Aorta (tissue), 5 donors: ENCODE measurements at places on chromosomes 6 and 20.

- no peak for DNase-seq
These were observed 3.5 kb upstream of the MOCS1 start for GRCh38 chr6:39937686-39938333.

DNA sequence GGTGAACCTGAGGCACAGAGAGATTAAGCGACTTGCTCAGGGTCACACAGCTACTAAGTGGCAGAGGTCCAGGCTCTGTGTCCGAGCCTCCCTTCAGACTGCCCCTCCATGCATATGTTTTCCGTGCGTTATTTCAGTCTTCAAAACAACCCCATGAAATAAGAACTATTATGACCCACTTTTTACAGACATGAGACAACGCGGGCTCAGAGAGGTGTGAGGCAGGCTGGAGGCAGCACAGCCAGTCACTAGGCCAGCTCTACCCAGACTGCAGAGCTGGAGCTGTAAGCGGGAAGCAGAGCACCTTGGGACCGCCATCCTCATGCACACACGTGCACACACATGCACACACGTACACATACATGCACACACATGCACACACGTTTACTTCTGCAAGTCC is 62.3 kb downstream of the PSMG4 start:
- DNase-seq = no peak

DNA sequence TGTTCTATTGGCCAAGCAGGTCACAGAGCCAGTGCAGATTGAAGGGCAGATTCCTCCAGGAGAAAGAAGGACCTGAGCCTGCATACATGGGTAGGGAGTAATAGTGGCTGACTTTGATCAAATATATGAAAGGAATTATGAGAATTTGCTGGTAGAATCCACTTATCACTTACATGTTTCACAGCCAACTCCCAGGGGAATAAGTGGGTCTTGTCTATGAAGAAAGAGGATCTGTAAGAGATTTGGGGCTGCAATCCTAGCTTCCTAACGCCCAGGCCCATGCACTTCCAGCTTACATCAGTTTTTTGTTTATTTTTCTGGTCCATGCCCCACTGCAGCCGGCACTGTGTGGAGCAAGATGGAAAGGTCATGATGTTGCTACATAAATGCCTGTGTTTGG is 107.9 kb upstream of the SYNDIG1 start:
- DNase-seq = no peak

GRCh38 chr6:69005199-69005598 is 370.1 kb downstream of the ADGRB3 start:
- DNase-seq = no peak

DNA sequence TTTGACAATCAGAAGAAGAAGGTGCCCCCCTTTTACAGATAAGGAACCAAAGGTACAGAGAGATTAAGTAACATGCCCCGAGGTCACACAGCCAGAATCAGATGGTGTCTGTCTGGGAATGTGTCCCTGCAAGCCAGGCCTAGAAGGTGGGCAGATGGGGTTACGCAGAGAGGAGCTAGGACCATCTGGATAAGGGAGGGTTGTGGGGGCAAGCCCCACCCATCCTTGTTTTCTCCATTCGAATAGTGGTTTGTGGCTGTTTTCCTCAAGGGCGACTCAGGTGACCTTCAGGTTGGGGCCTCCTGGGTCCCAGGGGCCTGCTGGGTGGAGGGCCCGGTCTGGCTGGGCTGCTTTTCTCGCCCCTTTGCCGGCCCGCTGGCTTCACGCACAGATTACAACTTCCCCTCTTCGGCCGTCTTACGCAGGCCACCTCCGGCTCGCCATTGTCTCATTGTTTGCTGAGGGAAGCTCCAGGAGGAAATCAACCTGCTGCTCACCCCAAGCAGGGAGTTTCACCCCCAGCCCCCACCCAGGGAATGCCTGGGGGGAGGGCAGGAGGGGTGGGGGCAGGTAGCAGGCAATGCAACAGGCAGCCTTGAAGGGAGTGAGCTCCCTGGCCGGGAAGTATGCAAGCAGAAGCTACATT is 30.8 kb upstream of the CSNK2A1 start:
- no peak for DNase-seq

DNA sequence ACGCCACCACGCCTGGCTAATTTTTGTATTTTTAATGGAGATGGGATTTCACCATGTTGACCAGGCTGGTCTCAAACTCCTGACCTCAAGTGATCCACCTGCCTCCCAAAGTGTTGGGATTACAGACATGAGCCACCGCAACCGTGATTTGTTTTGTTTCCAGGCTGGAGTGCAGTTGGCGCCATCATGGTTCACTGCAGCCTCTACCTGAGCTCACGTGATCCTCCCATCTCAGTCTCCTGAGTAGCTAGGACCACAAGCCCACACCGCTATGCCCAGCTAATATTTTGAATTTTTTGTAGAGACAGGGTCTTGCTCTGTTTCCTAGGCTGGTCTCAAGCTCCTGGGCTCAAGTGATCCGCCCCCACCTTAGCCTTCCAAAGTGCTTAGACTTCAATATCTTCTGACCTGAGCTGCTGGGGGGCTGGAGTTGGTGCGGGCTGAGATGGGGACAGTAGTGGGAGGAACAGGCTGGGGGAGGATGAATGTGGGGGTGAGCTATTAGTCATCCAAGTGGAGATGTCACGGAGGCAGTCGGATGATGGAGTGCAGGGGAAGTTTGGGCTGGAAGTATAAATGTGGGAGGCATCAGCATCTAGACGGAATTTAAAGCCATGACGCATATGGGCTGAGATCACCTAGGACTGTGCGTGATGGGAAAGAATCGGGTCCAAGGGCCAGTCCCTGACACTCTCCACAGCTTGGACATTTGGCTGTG is 23.1 kb upstream of the ZMYND8 start:
- no peak for DNase-seq

DNA sequence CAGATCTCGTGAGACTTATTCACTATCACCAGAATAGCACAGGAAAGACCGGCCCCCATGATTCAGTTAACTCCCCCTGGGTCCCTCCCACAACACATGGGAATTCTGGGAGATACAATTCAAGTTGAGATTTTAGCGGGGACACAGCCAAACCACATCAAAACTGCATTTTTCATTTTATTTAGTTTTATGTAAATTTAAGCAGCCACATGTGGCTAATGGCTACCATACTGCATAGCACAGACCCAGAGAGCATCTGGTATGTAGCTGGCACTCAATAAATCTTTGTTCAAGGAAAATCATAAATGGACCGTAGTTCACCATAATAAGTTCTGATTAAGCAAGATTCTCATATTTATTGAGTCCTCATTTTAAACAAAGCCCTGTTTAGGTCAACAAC is 15.3 kb downstream of the GFOD1 start:
- no peak for DNase-seq

DNA sequence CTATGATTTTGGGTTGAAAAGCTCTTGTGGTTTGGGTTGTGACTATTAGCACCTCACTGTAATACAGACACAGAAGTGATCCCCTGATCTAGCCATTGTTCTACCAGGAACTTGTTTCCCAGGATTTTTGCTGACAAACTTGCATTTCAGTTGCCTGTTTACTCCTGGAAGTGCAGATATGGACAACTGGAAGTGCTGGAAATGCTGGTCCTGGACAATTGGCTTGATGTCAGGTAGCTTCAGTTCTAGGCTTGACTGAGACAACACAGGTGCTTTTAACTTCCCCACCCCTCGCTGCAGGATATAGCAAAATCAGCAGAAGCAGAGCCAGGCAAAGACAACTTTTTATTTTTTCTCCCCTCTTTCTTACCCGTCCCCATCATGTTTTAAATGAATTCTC is 27.1 kb upstream of the FBXO30 start:
- DNase-seq = no peak

- no peak for DNase-seq
These were observed 114.2 kb upstream of the BEND6 start for GRCh38 chr6:56840467-56841380.

DNA sequence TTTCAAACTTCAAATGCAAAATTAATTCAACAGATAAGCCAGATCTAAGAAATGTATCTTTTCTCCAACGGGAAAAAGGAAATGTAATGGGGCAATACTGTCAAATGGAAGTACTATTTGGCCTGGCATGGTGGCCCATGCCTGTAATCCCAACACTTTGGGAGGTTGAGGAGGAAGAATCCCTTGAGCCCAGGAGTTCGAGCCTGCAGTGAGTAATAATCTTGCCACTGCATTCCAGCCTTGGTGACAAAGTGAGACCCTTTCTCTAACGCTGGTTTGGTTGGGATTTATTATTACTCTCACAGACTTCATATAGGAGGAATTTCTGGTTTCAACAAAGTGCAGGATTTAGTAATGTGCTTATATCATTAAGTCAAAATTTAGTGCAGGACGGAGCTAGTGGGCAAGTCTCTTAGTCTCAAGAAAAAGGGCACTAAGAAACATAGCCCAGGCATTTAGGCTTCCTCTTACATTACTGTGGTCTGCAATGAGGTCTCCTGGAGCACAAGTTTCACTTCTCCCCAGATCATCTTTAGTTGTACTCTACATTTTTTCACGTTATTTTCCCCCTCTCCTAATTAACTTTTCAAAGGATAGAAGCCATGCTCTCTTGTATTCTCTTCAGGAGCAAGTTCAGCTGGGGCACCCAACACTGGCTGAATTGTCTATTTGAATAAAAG is 23.1 kb downstream of the TRIM27 start:
- no peak for DNase-seq

DNA sequence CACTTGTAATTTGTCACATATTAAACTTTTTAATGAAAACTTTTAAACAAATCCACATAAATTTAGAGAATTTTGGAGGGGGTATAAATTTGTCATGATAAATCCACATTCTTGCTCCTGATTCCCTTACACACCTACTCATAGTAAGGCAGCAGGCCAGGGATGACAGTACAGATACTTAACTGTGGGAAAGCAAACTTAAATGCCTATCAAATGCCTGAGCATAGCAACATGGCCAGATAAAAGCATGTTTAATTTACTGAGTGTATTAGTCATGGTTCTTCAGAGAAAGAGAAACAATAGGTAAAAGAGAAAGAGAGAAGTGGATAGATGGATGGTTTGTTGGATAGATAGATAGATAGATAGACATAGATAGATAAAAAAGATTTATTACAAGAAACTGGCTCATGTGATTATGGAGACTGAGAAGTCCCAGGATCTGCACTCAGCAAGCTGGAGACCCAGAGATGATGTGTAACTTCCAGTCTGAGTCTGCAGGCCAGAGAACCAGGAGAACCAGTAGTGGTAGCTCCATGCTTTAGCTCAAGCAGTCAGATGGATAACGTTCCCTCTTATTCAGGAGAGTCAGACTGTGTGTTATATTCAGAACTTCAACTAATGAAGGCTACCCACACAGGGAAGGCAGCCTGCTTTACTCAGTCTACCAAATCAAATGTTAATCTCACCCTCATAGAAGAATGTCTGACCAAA is 15.9 kb upstream of the ADGRF1 start:
- DNase-seq = no peak

GRCh38 chr6:130625825-130626527 is 201.2 kb upstream of the SMLR1 start:
- no peak for DNase-seq

DNA sequence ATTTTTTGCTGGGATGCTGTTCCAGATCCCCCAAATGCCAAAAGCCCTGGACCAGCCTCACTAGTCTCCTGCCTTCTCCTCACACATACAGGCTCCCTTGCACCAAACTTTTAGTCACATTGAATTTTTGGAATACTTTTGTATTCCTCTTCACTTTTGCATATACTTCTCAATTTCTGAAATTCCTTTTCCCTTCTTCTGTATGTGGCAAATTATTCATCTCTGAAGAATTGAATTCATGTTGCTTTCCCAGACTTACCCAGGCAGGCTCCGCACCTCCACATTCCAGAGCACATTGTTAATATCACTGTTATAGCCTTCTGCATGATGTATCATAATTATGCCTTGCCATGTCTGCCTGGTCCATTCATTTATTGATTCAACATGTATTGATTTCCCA is 255.3 kb upstream of the POU3F2 start:
- no peak for DNase-seq

DNA sequence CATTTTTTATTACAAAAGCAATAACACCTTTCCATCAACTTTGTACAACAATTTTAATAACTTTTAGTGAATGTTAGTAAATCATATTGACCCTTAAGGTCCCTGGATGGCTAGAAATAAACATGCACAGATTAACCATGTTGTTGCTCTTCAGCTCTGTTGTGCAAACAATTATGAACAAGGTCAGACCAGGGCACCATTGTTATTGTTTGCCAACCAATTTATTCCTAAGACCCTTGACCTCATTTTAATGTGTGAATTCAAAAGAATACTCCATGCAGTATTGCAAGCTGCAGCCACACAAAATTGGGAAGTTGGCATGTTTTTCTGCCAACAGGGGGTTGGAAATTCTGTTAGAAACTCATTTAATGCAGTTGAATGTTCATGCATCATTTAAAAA is 426.6 kb upstream of the MAP3K7 start:
- no peak for DNase-seq

- DNase-seq = no peak
These were observed 460.4 kb upstream of the MARCKS start for GRCh38 chr6:113396730-113397129.

- no peak for DNase-seq
These were observed 39.3 kb downstream of the BEND3 start for GRCh38 chr6:107075951-107076381.

GRCh38 chr20:44023515-44024371 is 109.1 kb downstream of the TOX2 start:
- DNase-seq = no peak

DNA sequence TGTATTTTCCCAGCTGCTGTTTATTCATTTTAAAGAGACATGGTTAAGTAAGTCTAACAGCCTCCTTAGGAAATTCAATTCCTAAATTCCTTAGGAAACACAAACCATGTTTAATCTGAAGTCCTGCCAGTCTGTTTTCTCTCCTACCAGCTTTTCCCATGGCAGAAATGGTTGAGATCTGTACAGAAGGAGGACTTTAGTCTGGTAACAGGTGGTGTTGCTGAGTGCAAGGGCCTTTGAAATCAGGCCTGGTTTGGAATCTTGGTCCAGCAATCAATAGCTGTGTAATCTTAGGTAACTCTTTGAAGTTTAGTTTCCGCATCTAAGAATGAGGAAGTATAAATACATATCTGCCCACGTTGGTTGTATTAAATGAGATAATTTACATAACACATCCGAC is 232.5 kb downstream of the LAMA2 start:
- no peak for DNase-seq

DNA sequence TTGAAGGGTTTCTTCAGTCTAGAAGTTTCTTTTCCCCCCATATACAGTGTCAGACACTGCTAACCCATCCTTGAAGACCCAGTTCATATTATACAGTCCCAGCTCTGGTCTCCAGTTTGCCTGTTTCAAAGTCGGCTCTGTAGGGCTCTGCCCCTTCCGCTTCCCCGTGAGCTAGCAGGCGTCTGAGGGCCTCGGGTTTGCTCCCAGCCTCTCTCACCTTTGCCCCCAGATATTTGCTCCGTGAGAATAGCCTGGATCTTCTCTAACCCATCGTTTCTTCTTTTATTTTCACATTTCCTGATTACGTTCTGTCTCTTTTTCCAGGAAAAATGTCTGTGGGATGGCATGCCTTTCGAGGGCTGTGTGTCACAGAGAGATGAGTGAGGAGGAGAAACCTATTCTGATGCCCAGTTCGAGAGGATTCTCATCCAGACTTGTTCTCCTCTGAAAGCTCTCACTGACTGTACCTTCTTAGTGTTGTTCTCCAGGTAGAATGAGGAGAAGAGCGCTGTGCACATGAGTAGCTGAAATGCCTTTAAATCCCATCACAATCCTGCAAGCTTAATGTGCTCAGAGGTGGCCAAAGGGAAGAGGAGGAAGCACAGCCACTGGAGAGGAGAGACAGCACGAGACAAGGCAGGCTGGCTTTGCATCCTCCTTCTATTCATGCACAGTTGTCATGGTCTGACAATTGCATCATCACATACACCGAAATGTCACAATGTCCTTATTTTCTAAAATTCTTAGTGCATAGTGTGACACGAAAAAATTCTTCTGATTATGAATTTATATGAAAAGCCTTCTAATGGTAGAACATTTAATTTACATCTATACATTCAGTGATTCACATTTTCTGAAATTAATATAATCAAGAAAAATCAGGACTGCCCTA is 171.1 kb downstream of the FOXA2 start:
- DNase-seq = no peak
